ENCODE measurements at places on chromosomes 11 and 22.

GRCh38 chr11:64762277-64762673, 2.5 kb upstream of the PYGM start:
- DNase-seq = no peak

DNA sequence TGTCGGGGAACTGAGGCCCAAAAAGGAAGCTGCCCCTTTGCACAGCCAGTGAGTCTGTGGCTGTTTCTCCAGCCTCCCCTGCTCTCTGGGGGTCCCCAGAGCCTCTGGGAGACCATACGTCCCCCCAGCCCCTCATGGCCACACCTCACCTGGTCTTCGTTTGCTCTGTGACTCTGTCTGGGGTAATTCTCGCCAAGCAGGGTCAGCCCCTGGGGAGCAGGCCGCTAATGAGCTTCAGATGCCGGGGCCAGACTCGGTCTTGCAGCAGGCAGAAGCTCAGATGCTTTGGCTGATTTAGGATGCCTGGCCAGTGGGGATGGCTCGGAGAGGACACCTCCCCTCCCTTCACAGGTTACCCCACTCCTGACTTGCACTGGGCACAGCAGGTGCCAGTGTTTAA, 24.1 kb upstream of the WNT11 start:
- no peak for DNase-seq

GRCh38 chr11:132686886-132687285, 845.4 kb downstream of the OPCML start:
- no peak for DNase-seq

GRCh38 chr11:66835768-66836405, 7.4 kb upstream of the RCE1 start:
- no peak for DNase-seq

DNA sequence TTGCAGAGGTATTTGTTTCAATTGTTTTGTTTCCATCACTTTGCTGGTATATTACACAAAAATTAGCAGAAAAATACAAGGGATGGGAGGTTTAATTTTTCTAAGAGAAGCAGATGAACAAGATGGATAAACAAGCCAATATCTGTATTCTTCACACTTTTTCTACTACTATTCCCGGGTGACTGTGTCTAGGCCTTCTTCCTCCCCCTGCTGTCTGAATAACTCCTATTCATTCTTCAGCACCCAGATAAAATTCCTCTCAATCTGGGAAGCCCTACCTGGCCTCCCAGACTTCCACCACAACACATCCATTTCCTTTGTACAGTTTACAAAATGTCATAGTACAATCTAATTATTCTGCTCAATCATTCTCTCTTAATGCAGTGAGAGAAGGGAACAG, 666.6 kb upstream of the TENM4 start:
- DNase-seq = no peak

DNA sequence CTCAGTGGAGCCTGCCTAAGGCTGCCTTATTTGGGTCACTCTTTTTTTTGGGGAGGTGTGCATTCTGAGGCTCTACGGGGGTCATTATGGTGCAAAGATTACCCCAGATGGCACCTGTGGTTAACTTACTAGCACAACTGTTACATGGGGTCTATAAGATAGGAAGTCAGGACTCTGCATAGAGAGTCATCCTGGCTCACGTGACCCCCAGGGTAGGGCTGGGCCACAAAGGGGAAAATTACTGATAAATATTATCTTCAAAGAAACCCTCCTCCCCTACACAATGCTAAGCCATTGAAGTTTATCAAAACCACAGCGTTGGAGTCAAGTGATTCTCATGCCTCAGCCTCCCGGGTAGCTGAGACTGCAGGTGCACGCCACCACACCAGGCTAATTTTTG, 397.1 kb downstream of the MN1 start:
- no peak for DNase-seq
